Activated T-helper 17 cell treated with anti-CD3 and anti-CD28 coated beads, Interleukin-2, amount 50 U/mL, for 72 hours (primary cell): ENCODE measurements at places on chromosomes 7 and 10.
A peak's percentile ranks its signal among the peaks of the same experiment; 100 is the strongest.

GRCh38 chr10:52232561-52233350 is 81.3 kb upstream of the DKK1 start:
- ATAC-seq = no peak

DNA sequence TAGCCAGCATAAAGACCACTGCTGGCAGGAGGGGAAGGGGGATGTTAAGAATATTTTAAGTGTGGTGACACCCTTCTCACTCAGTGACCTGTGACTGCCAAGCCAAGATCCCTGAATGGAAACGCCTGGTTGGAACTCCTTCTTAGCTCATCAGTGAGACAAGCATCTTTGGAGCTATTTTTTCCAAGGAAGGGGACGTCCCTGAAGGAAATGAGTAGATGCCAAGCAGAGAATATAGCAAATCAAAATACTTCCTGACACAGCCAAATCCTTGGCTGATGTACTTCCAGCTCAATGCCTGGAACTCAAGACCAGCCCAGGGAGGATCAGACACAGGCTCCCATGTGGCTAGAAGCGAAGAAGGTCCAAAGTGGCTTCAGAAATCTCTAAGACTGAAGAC is 82.2 kb downstream of the SORBS1 start:
- no peak for ATAC-seq

GRCh38 chr7:73770002-73770859 is at the start of gene CLDN3:
TSS of gene CLDN3 (minus strand) at chr7:73770270. CDS start at chr7:73770049, 221 bp downstream.
- peak; percentile 33 for ATAC-seq

DNA sequence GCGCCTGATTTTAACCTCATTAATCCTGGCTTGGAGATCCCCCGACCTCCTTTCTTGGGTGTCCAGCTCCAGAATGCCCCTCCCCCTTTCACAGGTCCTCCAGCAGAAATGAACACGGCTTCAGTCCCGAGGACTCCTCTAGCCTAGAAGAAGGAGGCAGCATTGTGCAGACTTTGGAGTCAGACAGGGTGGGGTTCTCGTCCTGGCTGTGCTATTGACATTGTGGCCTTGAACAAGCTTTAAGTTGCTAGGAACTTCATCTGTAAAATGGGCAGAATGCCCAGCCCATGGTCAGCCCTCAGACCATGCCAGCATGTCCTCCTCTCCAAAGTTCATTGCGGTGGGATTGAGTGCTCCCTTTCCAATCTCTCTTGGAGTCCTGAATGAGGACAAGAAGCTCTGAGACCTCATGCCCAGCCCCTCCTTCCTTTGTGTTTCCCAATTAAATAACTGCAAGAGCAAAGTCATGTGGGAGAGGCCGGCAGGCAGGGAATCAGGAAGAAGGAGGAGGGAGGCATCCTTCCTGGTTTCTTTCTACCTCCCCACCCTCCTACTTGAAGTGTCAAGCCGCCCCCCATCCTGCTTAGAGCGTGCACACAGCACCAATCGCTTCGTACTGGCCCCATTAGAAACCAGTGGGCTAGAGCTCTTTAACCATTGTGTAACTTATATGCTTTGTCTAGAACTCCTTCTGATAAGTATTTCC is 86.4 kb downstream of the RBM20 start:
- no peak for ATAC-seq

GRCh38 chr7:122618585-122619189 is 80.2 kb downstream of the RNF133 start:
- ATAC-seq = no peak

DNA sequence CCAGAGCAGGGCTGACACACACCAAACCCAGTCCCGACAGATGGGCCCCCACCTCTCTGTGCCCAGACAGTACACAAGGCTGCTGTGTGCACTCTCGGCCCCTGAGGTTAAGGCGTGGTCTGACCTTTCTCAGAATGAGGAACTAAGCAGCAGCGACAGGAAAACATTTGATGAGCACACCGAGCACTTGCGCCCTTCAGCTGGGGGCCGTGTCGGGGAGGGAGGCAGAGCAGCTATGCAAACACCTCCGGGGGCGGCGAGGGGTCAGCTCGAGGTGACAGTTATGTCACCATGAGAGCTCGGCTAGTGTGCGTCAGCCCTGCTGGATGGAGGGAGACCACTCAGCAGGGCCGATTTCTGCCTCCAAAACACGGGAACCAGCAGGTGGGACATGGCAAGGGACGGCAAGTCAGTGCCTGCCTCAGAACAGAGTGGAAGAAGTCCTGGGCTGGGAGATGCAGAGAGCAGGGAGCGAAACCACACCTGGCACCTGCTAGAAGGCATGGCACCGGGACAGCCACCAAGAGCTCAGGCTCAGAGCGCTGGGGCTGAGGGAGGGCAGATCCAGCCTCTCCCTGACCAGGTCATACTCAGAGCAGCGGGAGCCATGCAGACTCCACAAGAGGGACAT is 57.4 kb downstream of the CHST15 start:
- ATAC-seq = peak; percentile 95

DNA sequence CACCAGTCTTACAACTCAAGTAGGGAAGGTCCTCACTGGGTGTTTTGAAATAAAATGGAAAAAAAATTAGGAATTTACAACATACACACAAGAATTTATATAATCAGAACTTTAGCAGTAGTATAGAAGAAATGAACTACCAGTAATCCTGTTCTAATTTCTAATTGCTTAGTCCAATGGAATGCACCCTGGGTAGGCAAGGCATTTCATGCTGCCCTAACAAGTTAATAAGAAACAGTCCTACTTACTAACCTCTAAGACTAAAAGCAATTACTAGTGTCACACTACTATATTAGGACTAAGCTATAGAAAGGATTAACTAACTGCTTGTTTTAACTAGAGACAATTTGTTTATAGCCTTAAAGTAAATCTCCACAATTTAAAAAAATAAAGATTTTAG is 158.1 kb downstream of the BTAF1 start:
- no peak for ATAC-seq

DNA sequence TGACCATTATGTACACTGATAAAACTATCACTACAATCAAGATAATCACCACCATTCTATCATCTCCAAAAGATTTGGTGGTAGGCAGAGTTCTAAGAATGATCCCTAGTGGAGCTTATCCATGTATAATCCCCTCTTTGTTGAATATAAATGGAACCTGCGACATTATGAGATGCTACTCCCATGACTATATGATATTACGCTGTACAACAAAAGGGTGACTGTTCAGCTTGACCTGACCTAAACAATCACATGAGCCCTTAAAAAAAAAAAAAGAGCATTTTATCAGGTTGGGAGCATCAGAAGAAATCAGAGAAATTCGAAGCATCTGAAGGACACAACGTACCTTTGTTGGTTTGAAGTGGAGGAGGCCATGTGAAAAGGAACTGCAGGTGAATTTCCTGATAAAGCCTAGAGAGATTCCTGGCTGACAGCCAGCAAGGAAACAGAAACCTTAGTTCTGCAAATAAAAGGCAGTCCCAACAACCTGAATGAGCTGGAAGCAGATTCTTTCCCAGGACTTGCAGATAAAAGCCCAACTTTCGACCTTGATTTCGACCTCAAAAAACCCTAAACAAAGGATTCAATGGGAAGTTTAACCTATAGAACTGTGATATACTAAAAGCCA is 270.7 kb downstream of the ADRA2A start:
- ATAC-seq = no peak

- no peak for ATAC-seq
Measured at GRCh38 chr10:118139321-118139720, 92.6 kb upstream of the RAB11FIP2 start.

DNA sequence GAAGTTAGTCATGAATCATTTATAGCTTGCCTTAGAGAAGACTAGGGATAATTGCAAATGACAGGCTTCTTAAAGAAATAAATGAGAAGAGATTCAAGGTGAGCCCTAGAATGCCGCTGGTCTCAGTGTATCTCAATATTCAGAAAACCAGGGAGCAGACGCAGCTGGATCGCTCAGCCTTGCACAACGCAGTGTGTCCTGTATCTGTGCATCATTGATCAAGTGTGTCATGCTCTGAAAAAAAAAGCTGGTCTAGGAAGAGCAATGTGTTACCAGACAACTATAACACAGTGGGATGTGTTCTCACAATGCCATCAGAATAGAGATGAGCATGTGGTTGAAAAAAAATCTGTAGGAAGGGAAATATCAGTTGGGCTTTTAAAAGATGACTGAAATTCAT is 230.1 kb downstream of the CALN1 start:
- no peak for ATAC-seq
